ENCODE measurements at places on chromosomes 1 and 21.

GRCh38 chr1:56992318-56993125, 26.7 kb upstream of the C8B start:
- no peak for DNase-seq

DNA sequence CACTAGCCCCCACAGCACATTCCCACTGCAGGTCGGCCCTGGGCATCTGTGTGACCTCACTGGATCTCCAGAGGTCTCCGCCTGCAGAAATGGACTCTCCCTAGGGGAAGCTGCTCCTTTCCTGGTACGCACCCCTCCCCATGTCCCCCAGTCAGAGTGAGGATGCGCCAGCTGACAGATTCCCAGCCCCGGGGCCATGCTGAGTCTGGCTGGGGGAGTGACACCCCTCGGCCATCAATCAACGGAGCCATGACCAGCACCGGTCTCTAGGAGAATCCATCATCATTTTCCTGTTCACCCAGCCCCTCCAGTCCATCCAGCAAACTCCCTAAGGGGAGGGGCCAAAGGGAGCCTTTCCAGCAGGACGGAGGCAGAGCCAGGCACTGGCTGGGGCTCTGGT, 68.7 kb upstream of the PAX7 start:
- DNase-seq: no peak

DNA sequence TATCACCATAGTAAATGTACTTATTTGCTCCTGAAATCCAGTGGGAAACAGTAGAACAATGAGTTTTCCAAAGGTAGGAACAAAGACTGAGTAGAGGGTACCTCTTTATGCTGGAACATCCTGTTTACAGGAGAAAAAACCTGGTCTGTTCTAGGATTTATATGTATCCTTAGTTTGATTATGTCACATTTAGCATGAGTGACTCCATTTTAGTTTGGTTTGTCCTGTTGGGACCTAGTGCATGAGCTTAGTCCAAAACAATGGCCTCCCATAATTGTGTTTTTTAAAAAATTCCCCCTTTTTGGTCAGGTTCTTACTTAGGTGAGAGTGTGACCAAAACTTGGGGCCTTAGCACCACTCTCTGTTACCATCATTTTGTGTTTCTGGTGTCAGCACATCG, 3.5 kb upstream of the MRPL55 start:
- no peak for DNase-seq

DNA sequence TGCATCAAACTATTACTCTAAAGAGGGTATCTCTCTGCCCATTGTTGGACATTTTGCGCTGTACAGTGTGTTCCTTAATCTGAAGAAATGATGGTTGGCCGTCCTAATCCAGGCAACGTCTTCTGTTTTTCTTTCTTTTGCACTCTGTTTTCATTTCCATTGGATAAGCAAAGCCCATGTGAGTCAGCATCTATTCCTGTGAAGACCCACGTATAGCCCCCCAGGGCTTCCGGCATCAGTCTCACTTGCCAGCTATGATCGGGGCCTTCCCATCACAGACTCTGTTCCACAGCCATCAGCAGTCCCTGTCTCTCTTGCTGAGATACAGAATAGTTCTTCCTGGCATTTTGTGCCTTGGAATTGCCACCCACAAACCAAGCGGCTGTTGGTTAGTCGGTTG, 29.2 kb upstream of the BRDT start:
- DNase-seq: no peak

GRCh38 chr1:226185141-226186036, 1.2 kb downstream of the ACBD3 start:
- no peak for DNase-seq

DNA sequence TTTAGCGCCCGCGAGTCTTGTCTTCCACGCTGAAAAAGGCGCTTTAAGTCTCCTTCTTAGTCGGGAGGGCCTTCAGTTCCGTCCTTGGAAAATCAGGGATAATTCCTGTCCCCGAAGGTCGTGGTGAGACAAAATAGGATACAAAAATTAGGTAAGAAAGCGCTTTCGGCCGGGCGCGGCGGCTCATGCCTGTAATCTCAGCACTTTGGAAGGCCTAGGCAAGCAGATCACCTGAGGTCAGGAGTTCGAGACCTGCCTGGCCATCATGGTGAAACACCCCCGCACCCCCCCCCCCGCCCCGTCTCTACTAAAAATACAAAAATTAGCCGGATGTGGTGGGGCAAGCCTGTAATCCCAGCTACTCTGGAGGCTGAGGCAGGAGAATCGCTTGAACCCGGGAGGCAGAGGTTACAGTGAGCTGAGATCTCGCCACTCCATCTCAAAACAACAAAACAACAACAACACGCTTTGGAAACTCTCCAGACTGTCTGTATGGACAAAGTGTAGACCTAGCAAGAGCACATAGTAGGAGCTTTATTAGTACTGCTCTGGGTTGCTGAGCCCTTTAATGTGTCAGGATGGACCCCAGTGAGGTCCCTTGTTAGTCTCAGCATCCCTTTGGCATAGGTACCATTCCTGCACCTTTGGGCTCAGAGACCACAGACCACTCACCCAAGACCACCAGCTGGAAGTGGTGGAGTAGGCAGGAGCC, 790 bp upstream of the TMEM54 start:
- DNase-seq: no peak

Measured in T-helper 1 cell (primary cell).